ENCODE measurements at places on chromosomes 12 and 14. TPM values are rescaled to one million over a fixed set of nuclear protein-coding genes. Genes with fewer than 3 reads are reported as not detected.

Gene CCND2
- polyA plus RNA-seq, result not detected

Gene SLC10A1
- polyA plus RNA-seq, result not detected

Gene TMEM132D
- polyA plus RNA-seq, result not detected

Gene DIO2
- 93.7 TPM for polyA plus RNA-seq

Gene DACT1
- 0.84 TPM for polyA plus RNA-seq

Gene SLC5A8
- polyA plus RNA-seq, result not detected

Gene RTN1
- polyA plus RNA-seq, result not detected

Gene KRR1
- 66.1 TPM for polyA plus RNA-seq

Gene B3GNT4
- 1.2 TPM for polyA plus RNA-seq

Gene ADGRD1
- 0.36 TPM for polyA plus RNA-seq

Gene SERPINA9
- polyA plus RNA-seq, result not detected

- DNase-seq, result peak; percentile 1
Observed at GRCh38 chr14:86799244-86799647, 1193.7 kb downstream of the GALC start.

DNA sequence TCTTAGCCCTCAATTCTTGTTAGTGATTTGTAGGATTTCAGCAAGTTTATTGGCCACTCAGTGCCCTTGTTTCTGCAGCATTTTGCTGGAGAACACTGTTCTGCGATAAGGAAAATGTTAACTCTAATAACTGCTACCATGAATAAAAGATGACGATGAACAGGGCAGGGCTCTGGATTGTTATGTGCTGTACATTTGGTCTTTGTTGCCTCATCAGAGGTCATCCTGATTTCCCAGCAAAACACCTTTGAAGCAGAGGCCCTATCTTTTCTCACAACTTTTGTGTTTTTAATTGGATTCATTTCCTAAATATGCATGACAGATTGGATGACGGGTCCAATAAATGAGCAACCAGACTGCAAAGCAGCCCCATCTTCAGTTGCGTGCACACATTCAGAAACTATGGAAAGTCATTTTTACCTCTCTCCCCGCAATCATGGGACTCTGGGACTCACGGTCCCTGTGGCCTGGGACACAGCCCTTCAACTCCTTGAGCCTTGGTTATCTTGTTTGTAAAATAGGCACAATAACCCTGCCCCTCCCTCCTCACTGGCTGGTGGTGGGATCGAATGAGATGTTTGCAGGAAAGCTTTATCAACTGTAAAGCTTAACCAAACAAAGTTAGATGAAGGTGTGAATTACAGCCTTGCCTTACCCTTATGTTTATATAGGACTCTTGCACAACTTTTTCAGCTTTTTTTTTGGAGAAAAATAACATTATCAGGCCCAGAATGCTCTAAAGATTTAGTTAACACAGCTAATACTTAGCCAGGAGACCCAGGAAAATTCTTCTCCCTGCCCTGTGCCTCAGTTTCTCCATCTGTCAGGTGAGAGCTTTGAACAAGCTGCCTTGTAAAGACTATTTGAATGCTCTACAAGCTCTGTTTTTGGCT lies 45.4 kb downstream of the RPH3A start:
- DNase-seq, result no peak

- no peak for DNase-seq
Observed at GRCh38 chr12:59444932-59445331, 150.9 kb upstream of the SLC16A7 start.

GRCh38 chr14:75126679-75127473 lies at the start of gene NEK9:
Gene NEK9 (minus strand): TSS chr14:75127048. CDS start chr14:75126921, 127 bp downstream.
- DNase-seq, result peak; percentile 92

DNA sequence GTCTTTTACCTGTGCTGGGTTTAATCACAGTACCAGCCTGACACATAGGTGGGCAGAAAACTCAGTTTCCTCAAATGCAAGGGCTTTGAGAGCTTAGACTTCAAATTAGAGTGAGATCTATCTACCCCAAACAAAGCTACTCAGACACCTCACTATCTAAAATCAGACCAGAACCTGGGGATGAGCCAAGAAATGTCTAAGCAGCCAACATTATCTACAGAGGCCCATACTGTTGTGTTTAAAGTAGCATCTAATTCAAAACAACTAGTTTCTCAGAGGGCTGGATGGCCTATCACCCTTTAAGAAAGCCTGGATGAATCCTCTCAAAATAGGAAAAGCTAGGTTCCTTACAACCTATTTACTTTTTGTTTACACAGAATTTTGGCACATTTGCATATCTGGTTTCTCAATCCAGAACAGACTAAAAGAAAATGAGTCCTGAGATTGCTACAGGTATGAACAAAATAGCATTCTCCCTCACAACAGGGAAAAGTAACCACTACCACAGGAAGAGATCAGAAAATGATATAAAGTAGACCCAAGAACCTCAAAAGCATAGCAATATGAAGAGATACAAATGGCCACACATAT lies 142.4 kb downstream of the ZFP36L1 start:
- no peak for DNase-seq

DNA sequence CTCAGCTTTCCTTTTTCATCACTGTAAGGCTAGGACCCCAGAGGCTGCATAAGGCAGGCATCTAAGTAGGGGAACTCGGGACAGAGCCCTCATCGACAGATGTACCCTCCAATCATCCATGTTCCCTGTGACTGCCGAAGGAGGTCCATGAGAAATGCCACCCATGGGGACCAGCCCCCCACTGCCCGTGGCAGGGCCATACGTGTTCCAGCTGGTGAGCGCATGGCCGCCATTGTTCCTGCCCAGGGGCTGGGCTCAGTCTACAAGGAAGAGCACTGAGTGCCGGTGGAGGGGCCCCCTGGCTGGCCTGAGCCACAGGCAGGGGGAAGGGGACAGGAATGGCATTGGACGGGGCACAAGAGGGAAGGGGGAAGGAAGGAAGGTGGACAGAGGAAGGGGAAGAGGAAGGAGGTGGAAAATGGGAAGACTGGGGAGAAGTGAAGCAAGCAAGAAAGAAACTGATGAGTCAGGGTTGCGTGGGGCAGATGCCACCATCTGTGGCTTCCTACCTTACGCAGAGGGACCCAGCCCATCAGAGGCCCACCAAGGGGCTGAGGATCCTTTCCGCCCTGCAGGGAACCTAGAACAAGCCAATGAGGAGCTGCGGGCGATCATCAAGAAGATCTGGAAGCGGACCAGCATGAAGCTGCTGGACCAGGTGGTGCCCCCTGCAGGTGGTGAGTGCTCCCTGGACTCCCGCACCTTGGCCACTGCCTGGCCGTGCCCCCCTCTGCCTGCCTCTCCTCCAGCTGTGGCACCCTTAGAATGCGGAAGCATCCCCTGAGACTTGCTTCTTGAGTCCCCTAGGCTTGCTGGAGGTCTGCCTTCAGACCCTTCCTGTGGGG lies 120.6 kb upstream of the FKBP4 start:
- DNase-seq, result peak; percentile 24

- DNase-seq, result no peak
Observed at GRCh38 chr12:47223031-47223847, 143.5 kb upstream of the AMIGO2 start.

DNA sequence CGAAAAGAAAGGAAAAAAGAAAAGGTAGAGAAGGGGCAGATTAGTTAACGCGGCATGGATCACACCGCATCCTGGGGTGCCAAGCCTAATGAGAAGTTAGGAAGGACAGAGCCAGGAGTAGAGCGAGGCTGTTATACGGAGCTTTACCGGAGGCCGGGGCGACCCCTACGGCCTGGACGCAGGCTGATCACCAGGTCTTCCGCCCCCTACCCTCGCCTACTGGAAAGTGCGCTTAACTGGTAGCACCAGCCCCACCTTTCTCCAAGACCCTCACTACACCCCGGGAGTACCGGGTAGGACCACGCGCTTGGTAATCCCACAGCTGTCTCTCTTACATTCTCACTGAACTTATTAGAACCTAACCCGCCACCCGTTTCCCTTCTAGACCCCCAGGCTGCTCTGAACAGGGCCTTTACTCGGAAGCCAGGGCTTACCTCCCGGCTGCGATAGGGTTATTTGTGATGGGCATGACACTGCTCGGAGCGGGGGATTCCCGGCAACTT lies 33.8 kb downstream of the WBP11 start:
- DNase-seq, result peak; percentile 21

DNA sequence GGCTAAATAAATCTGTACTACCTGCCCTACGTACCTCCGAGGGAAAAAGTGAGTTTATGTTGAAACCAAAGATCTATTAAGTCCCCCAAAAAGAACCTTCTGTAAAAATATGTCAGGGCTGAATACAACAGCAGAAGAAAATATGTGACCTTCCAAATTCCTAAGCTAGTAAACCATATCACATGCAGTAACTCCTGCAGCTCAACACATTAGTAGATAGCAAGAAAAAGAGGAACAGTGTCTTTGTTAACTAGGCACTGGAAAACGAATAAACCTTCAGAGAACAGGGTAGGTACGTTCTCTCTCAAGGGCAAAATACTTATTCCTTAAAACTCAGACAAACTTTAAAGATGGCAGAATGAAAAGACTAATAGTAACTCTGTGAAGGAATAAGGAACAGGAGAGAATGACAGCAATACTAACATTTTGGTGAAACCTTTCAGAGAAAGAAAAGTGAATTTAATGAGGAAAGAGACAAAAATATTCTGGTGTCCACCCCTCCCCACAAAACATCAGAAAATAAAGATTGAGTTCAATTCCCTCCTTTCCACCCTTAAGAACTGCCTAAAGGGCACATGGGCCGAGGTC lies 18.0 kb downstream of the CBX5 start:
- no peak for DNase-seq

DNA sequence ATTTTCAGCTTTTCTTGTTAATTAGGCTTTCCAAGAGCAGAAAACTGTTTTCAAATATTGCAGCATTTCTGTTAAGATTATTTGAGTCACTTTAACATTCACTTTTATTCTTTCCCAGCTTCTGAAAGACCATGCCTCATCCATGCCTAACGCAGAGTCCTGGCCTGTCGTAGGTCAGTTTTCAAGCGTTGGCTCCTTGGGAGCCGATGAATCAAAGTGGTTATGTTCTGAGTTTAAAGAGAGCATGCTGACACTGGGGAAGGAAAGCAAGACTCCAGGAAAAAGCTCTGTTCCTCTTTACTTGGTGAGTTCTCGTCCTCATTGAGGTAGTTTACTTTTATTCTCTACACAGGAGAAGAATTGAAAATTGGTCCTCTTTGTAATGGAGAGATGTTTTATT lies 33.1 kb downstream of the TDP1 start:
- DNase-seq, result no peak

DNA sequence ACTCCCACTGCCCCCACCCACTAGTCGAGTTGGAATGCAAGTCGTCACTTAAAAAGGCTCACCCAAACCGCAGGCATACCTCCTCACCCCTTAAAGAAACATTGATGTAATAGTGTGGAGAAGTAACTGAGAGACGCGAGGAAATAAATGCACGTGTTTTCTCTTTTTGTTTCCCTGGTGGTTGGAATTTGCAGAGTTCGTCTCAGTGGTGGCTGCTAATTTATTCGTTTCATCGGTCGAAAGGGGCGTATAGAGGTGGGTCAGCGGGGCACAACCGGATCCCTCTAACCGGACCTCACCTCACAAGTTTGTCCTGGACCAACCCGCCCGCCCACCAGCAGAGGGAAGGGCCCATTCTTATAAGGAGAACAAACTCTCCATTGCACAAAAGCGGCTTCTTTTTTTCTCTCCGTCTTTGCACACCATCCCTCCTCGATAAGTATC lies 5.0 kb upstream of the NPAS3 start:
- DNase-seq, result no peak

- no peak for DNase-seq
Observed at GRCh38 chr14:69610874-69611171, 573 bp upstream of the SUSD6 start.

DNA sequence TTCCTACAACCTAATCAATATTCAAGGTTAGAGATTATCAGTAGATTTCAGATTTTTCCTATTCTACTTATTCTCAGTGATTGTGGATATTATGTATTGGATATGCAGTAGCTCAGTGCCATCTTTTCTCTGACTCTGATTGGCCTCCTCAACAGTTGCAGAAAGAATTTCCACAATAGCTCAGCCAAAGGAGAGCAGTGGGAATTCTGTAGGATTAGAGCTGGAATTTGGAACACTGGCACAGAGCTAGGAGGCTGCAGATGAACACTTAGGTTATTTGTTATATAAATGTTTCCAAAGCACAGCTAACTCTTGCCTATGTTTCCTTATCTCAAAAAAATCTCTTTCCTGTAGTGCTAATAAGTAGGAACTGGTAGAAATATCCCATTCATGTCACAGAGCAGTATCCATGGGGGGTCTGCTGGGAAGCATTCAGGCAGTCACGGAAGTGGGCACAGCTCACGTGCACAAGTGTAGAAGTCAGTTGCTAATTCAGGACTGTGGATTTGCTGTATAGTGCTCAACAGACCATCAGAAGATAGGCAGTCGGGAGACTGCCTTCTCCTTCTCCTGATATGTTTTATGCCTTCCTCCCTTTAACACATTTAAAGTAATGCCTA lies 116.2 kb upstream of the TMEM260 start:
- no peak for DNase-seq

DNA sequence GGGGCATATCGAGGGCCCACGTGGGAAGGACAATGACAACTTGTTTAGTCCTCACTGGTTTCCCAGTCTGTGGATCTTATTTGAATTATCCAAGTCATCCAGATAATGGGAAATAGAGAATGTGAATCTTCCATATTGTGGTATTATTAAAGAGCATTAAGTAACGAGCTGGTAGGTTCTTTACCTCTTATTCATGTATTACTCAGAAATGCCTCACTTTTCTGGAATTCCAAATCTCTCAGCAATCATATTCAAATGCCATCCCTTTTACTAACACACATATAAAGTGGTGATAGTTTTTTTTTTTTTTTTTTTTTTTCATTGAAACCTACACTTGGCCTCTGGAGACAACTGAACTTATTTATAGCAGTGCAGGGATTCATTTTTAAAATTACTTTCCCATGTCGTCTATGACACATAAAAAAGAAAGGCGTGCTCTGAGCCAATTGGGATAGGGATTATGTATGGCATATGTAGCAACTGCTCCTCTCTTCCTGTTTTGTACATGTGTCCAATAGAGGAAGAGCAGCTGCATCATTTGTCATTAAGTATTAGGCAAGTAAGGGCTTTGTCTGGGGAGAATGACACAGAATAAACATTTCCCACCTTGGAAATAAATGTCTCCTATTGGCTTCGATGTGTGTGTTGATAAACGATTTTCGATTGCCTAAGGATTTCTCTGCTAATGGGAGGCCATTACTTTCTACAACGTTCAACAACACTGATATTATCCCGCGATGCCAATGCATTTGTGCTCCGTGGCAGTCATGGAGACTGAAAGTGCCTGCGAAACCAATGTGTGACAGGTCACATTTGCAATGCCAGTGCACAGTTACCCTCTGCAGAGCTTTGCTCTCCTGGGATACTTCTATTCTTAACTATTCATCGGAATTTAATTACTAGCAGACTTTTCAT lies 78.6 kb upstream of the IFNG-AS1 start:
- peak; percentile 48 for DNase-seq

DNA sequence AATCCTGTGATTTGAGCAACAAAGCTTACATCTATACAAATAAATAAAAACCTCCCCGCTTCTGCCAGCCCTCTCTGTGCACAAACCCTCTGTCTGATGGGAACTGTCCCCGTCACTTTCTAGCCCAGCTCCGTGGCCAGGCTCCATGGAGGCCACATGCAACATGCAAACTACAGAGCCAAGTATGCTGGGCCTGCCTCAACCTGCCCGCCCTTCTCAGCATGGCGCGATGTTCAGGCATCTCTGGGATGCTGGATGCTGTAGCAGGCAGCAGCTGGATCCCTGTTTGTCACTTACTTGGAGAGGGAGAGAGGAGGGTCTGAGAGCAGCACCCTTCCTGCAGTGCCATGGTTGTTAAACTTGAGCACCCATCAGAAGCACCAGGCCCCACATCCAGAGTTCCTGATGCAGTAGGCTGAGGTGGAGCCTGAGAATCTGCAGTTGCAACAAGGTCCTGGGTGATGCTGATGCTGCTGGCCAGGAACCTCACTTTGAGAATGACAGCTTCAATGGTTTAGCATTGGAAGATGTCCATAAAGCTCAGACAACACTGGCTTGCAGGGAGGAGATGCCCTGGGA lies 32.4 kb downstream of the CLMN start:
- DNase-seq, result no peak

GRCh38 chr14:66507181-66507721 lies 696 bp upstream of the GPHN start:
- peak; percentile 27 for DNase-seq

Measured in A549 (cell line).